ENCODE measurements at places on chromosomes 13 and 19.

DNA sequence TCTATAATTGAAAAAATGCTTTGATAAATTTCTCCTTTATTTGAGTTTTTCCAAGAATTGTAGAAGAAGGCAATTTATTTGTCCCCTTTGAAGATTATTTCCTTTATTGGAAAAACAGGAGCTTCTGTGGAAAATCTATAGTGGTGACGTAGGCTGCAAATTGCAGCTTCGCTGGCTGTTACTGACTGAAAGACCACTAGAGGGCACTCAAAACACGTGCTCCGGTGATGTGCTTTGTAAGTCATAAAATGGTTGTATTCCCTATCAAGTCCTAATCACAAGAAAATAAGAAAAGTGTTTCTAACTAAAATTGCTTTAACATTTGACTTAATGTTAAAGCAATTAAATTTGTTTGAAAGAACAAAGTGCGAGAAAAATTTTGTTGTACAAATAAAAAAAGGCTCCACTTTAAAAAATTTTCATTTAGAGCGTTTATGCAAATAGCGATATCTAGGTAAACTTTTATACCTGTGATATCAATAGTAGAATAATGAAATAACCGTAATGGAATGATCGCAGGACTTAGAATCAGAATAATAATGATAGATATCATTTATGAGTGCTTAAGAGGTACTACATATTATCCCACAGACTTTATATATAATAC lies 638.2 kb upstream of the SPRY2 start:
- DNase-seq = peak; percentile 19

- no peak for DNase-seq
Measured at GRCh38 chr19:771332-771785, 20.4 kb downstream of the MISP start.

DNA sequence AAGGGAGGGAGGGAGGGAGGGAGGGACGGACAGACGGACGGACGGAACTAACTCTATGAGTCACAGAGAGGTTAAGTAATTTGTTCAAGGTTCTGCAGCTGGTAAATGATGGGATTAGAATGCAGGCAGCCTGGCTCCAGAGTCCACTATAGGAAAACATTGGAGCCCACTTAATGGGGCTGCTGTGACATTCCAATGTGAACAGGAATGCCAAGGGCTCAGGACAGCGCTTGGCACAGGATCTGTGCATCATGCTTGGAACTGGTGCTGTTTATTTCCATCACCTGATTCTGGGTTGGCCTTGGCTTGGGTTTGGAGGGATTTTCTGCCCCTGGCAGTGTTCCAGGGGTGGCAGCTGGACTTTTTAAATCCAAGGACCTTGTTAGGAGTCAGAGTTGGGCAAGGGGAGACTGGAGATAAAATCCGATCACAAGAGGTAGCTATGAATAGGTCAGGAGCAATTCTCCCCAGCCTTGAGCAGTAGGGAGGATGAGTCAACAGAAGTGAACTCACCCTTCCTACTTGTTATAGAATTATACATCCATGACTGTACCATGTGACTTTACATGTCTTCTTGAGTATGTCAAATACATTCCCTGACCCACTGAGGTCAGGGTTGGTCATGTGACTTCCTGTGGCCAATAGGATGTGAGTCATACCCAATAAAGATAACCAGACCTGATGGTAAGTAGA lies 7.8 kb upstream of the HIF3A start:
- DNase-seq = no peak

- DNase-seq = no peak
Measured at GRCh38 chr13:91805605-91806004, 407.2 kb downstream of the GPC5 start.

GRCh38 chr13:45786293-45786920 lies 65.1 kb downstream of the SIAH3 start:
- DNase-seq = no peak

GRCh38 chr13:33577007-33577406 lies 240.9 kb upstream of the RFC3 start:
- no peak for DNase-seq

GRCh38 chr13:30509254-30510050 lies 43.7 kb upstream of the HMGB1 start:
- DNase-seq = no peak

- no peak for DNase-seq
Measured at GRCh38 chr19:34096020-34096915, 76.0 kb upstream of the LSM14A start.

- DNase-seq = no peak
Measured at GRCh38 chr13:38264363-38265131, 85.1 kb upstream of the UFM1 start.

- no peak for DNase-seq
Measured at GRCh38 chr19:46602392-46603194, 1.5 kb downstream of the CALM3 start.

DNA sequence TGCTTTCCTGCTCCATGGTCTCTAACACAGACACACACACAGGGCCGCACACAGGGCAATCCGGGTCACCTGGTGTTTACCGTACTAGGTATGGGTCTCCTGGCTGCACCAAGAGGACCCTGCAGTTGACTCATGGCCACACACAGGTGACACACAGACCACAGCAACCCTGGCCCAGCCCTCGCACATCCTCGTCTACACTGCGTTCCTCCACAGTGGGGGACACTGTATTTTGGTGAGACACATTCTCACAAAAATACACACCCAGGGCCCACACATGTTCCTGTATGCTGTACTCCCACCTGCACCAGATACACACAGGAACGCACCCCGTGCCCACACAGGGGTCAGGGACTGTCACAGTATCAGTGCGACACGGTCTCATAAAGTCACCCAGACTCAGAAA lies 12.8 kb downstream of the PDE4A start:
- DNase-seq = no peak

GRCh38 chr13:69856331-69856730 lies 251.3 kb upstream of the ATXN8OS start:
- no peak for DNase-seq

GRCh38 chr19:41821003-41821735 lies 23.3 kb downstream of the LYPD4 start:
- DNase-seq = peak; percentile 0

GRCh38 chr13:40200273-40200978 lies 466.0 kb downstream of the FOXO1 start:
- no peak for DNase-seq

- DNase-seq = no peak
Measured at GRCh38 chr13:113645329-113645728, 12.7 kb downstream of the ATP4B start.

DNA sequence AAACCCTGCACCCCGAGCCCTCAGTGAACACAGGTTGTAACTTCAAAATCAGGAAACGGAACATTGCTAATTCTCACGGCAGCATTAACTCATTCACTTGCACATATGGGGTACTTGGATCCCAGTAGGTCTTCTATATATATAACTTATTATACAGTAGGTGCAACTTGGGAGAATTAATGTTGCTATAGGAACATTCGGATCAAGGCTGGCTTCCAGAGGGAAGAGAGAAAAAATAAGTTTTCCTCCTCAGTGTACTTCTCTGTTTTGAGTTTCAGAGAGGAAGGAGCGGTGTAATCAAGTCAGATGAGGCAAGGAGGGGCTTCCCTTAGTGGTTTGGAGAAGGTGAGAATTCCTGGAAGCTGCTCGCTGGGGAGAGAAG lies 90.9 kb upstream of the ZNF507 start:
- no peak for DNase-seq

GRCh38 chr19:11437955-11438354 lies 2.5 kb downstream of the PRKCSH start:
- no peak for DNase-seq

- no peak for DNase-seq
Measured at GRCh38 chr19:1226227-1226518, 11.6 kb downstream of the CBARP start.

DNA sequence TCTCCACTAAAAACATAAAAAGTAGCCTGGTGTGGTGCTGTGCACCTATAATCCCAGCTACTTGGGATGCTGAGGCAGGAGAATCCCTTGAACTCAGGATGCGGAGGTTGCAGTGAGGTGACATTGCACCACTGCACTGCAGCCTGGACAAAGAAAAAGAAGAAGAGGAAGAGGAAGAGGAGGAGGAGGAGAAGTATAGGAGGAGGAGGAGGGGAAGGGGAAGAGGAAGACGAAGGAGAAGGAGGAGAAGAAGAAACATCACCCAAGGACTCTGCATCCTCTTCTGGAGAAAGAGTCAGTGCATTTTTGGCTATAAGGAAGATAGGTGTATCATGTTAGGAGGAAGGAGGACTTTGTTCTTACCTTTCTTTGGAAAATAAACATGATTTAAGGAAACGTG lies 13.0 kb upstream of the FPR3 start:
- no peak for DNase-seq

- DNase-seq = no peak
Measured at GRCh38 chr19:23804676-23805075, 46.0 kb upstream of the ZNF681 start.

DNA sequence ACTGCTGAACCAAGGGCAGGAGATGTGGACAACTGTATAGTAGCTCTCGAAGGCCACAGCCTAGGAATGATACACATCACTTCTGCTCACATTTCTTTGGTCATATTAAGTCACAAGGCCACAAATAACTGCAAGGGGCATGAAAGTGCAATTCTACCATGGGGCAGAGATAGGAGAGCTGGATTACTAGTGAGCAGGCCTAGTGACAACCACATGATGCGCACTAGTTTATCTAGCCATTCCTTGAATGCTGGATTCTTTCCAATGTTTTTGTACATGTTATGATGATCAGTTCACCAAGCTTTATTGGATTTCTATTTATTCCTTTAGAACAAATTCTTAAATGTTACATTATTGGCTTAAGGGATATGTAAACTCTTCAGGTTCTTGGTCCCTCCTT lies 100.7 kb downstream of the MIPEP start:
- DNase-seq = no peak

GRCh38 chr19:35531291-35531690 lies 2.0 kb upstream of the GAPDHS start:
- DNase-seq = no peak

DNA sequence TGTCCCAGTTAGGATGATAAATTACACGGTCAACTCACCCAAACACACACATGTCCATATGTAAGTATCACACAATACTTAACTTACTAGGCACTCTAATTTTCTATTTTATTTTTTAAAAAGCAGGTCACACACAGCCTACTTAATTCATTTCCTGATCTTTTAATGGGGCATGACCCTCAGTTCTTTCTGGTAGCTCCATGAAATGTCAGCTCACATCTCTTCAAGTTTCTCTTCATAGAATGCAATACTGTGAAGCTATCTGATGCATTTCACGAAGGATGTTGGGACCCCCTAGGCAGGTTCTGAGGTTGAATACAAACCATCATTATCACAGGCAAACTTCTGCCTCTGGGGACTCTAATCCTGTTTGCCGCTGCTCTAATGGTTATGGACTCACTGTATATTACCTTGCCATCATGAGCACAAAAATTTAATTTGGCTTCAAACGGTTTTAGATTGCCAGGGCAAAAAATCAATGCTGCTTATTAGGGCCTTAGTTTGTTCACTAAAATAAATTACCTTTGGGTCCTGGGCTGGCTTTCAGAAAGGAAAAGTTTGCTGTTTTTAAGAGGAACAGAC lies 16.1 kb upstream of the DHRS12 start:
- no peak for DNase-seq

- no peak for DNase-seq
Measured at GRCh38 chr19:47507012-47507411, 7.9 kb downstream of the NAPA start.

GRCh38 chr19:1340681-1341469 lies 42.8 kb upstream of the NDUFS7 start:
- no peak for DNase-seq

GRCh38 chr13:92805766-92806165 lies 420.8 kb upstream of the GPC6 start:
- DNase-seq = no peak

- no peak for DNase-seq
Measured at GRCh38 chr13:49608651-49609331, 19.5 kb upstream of the ARL11 start.

- no peak for DNase-seq
Measured at GRCh38 chr13:94921181-94921580, 208.8 kb upstream of the SOX21 start.

DNA sequence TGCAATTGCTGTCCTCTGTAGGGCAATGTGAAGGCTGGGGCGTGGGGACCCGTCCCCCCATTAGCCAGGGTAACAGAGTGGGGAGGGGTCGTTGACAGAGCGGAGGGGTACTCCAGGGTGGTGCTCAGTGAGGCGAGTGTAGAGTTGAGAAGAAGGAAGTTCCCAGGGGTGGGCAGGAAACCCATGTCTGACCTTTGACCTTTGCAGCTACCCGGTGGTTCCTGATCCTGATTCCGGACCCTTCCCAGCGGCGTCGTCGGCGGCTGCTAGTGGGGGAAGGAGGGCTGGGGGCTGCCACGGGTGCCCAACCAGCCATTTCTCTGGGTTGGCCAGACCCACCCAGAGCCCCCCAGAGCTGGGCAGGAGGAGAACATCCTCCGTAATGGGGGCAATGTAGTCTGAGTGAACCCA lies 2.1 kb upstream of the PLVAP start:
- no peak for DNase-seq

DNA sequence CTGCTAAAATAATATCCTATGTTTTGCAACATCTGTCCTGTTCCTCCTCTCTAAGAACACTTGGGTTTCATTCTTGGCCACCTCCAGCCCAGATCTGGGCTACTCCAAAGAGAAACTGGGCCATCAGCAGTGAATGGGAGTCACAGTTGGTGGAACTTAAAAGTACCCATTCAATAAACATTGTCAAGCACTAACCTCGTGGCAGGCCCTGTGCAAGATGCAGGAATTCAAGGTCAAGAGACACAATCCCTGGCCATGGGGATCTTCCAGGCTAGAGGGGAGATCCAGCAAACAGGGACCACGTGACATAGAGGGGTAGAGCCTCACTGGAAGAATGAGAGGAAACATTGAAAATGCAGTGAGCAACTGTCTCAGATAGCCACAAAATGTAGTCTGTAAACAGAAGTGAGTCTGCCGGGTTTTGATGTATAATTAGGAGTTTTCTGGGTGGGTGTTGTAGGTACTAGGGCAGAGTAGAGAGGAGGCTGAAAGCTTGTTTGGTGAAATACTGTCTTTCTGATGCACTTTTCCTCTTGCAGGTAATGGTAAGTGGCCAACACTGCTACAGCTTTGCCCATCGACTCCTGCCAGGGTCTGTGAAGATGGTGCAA lies 14.8 kb upstream of the EID2 start:
- no peak for DNase-seq

- DNase-seq = no peak
Measured at GRCh38 chr13:49836516-49836915, 44.0 kb upstream of the KPNA3 start.
